ENCODE measurements at places on chromosomes 3 and 15. TPM values are rescaled to one million over a fixed set of nuclear protein-coding genes. Genes with fewer than 3 reads are reported as not detected.

DNA sequence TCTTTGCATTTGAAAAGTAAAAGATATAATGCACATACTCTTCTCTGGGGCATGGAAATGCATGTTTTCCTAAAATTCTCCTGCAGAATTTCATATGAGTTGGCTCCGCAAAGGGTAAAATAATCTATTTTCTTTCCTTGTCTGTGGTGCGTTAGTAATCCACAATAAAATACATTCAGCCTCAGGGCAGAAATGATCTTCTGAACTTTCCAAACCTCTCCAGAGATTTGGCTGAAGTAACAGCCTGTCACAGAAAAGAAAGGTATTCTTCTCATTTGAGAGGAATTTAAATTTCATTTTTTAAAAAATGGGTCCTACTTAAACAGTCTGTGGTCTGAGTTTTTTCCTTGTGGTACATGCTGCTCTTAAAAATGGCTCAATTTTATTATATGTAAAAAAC is 182.7 kb upstream of the DCBLD2 start:
- no peak for DNase-seq

CYP1A2 gene
- not detected for total RNA-seq

GRCh38 chr15:25508369-25509002 is 69.7 kb upstream of the UBE3A start:
- peak; percentile 43 for DNase-seq

- no peak for DNase-seq
Observed at GRCh38 chr3:47197287-47197686, 33.4 kb upstream of the SETD2 start.

DNA sequence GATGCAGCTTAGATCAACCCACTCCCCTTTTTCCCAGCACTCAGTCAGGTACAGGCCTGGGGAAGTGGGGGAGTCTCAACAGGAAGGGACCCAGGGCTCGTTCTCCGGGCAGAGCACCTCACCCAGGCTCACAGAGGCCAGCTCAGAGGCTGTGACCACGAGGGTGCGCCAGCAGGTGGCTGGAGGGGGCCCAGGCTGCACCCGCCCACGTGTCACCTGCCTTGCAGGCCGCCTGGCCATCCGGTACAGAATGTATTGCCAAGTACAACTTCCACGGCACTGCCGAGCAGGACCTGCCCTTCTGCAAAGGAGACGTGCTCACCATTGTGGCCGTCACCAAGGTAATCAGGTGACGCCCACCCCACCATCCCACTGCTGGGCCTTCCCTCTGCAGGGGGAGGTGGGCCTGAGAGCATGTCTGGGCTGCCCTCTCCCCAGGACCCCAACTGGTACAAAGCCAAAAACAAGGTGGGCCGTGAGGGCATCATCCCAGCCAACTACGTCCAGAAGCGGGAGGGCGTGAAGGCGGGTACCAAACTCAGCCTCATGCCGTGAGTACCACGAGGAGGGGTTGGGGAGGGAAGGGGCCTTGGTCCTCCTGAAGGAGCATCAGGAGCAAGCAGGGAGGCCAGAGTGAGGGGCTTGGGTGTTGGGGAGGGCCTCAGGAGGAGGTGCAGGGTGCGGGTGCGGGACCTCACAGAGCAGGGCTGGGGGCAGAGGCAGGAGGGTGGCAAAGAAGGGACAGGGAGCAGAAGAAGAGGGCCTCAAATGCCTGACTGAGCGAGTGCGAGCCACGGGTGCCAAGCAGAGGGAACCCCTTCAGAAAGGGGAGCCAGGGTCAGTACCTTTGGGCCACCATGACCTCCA is 14.0 kb upstream of the LMAN1L start:
- no peak for DNase-seq

DNA sequence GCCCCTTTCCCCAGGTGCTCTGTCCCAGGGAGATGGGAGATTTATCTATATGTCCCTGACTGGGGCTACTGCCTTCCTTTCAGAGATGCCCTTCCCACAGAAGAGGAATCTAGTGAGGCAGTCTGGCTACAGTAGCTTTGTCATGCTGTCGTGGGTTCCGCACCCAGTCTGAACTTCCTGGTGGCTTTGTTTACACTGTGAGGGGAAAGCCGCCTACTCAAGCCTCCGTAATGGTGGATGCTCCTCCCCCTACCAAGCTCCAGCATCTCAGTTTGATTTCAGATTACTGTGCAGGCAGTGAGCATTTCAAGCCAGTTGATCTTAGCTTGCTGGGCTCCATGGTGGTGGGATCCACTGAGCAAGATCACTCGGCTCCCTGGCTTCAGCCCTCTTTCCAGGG is 35.4 kb upstream of the SLC7A14 start:
- peak; percentile 17 for DNase-seq

DNA sequence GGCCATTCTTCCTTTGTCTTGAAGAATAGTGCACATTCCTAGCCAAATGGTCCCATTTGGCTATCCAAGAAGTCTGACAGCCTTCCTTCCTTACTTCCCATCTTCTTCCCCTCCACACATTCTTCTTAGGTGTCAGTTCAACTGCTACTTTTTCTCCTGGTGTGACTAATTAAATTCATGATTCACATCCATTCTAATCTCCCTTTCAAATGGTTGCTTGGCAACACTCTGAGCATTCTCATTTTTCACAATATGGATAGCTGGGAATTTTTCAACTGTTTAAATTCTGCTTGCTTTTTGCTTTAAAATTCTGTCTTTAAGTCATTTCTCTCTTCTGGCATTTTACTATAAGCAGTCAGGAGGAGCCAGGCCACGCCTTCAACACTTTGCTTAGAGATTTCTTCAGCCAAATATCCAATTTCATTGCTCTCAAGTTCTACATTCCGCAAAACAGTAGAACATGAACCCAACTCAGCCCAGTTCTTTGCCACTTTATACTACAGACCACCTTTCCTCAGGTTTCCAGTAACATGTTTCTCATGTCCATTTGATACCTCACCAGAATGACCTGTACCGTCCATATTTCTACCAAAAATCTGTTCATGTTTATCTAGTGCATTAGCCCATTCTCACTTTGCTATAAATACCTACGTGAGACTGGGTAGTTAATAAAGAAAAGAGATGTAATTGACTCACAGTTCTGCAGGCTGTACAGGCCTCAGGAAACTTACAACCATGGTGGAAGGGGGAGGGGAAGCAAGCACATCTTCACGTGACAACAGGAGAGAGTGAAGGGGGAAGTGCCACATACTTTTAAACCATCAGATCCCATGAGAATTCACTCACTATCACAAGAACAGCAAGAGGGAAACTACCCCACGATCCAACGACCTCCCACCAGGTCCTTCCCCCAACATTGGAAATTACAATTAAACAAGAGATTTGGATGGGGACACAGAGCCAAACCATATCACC is 31.9 kb upstream of the MCF2L2 start:
- peak; percentile 38 for DNase-seq

GRCh38 chr3:37198996-37199395 is 24.6 kb upstream of the LRRFIP2 start:
- DNase-seq, result peak; percentile 42

DNA sequence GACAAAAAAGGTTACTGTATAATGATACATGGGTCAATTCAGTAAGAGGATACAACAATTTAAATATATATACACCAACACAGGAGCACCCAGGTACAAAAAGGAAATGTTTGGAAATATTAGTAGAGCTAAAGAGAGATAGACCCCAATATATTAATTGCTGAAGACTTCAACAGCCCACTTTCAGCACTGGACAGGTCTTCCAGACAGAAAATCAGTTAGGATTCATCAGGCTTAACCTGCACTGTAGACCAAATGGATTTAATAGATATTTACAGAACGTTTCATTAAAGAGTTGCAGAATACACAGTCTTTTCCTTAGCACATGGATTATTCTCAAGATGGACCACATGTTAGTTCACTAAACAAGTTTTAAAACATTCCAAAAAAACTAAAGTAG is 845.9 kb upstream of the GBE1 start:
- no peak for DNase-seq

DNA sequence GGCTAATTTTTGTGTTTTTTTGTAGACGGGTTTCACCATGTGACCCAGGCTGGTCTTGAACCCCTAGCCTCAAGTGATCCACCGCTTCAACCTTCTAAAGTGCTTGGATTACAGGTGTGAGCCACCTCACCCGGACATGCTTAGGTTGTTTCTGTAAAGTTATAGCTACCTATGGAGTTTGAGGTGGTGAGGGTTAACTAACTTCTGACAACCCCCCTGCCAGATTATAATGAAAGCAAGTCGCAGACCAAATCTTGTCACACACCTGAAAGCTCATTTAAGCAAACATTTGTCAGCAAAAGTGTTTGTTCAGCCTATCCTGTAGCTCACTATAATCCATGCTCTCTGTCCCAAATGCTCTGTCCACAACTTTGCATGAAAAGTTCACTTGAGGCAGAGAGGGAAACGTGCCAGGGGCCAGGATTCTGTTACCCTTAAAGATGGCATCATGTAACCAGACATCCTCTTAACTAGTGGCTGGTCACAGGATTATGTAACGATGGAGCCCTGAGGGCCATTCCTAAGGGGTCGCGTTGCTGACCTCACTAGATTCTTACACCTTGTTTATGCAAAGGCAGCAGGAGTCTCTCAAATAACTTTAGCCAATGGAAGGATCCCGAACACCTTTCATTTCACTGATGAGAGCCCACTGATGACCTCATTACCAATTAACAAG is 24.1 kb upstream of the SENP5 start:
- no peak for DNase-seq

ANKUB1 gene
- total RNA-seq, result not detected

DNA sequence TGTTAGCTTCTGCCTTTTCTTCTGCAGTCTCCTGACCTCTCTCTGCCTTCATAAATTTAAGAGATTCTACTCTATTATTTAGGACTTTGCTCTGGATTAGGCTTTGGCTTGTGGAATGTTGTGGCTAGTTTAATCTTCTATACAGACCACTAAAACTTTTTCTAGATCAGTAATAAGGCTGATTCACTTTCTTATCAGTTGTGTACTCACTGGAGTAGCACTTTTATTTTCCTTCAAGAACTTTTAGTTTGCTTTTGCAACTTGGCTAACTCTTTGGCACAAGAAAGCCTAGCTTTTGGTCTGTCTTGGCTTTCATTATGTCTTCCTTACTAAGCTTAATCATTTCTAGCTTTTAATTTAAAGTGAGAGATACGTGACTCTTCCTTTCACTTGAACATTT is 265.5 kb upstream of the TBC1D5 start:
- DNase-seq, result peak; percentile 7

CHRNA7 gene
- total RNA-seq, result 4.7 TPM

DNA sequence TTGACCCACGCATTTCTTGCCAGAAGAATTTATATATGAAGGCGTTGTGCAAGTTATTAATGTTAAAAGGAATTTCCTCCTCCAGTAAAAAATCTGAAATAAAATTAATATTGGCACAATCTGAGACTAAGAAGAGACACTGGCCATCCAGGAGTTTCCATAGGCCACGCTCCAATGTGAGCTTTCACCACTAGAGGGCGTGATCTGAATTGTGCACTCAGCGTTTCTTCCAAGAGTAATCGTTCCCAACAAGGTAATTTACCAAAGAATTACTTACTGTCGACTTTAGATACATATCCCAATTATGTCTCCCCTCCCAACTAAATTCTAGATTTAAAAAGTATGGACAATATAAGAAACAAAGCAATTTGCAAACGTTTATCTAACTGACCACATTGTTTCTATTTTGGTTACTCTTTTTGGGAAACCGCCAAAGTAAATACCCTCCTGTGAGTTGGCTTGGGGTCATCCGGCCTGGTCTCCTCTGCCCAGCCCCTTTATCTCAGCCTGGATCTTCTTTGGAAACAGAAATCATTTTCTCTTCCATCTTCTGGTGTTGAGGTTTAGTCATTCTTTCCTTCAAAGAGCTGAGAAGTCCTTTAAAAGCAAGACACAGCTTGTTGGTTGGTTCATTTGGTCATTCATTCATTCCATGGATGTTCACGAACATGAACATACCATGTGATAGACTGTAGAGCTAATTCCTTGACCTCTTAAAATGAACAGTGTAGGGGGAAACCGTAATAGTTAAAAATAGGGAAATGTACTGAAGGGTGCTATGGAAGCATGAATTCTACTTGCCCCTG is 26.2 kb downstream of the POLR2M start:
- peak; percentile 59 for DNase-seq

DNA sequence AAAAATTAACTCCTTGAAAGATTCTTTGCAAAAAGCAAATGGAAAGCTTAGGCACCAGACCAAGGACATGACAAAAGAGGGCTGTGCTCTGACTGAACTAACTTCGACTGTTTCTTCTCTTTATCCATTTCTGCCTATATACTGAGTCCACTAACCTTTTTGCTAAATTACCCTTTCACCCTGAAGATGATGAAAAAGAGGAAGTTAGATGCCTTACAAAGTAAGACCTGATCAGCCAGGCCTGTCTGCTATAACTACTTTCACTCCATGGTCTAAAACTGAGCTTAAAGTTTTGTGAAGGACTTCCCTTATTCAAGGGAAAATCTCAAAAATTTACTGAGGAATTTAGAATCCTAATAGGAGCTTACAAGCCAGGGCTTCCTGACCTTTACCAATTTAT is 6.2 kb upstream of the IGSF10 start:
- no peak for DNase-seq

KIF15 gene
- total RNA-seq, result 38.3 TPM

GRCh38 chr3:123387532-123387931 is 61.4 kb downstream of the ADCY5 start:
- DNase-seq, result no peak

GAP43 gene
- total RNA-seq, result 0.12 TPM

GRCh38 chr3:128590948-128591347 is 59.7 kb downstream of the RPN1 start:
- DNase-seq, result no peak

SERPINI2 gene
- not detected for total RNA-seq

GRCh38 chr3:8052659-8053058 is 449.0 kb upstream of the LMCD1 start:
- DNase-seq, result no peak

GRCh38 chr3:176378789-176379188 is 818.5 kb downstream of the TBL1XR1 start:
- DNase-seq, result no peak

DNA sequence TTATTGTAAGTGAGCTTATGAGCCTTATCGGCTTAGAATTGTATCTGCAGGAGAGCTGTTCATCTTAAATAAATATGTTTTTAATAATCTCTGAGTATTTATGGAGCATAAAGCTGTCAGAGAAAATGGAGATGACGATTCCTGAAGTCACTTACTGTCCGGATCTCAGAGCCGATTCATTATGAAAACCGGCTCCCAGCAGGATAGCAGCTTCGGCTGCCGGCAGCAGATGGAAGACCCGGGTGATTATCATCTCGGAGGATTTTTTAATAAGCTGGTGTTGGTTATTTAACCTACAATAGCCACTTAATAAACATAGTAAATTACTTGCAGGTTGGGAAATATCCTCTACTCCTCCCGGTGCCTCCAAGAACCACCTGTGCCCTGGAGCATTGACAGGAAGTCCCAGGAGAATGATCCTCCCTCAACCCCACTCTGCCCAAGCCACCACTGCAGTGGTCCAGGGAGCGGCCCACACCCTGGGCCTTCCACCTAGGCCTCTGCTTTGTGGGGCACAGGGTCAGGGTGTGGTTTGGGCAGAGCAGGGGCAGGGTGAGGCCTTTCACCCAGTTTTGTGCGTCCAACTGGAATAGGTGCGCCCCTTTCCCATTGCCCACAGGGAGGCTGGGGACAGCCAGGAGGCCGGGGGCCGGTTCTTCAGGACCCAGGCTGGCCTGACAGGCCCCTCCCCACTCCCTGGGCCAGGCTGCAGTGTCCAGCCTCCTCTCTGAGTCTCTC is 42.2 kb upstream of the PRR23E start:
- no peak for DNase-seq

CYP8B1 gene
- total RNA-seq, result not detected
